ENCODE measurements at places on chromosomes 13 and 19.

DNA sequence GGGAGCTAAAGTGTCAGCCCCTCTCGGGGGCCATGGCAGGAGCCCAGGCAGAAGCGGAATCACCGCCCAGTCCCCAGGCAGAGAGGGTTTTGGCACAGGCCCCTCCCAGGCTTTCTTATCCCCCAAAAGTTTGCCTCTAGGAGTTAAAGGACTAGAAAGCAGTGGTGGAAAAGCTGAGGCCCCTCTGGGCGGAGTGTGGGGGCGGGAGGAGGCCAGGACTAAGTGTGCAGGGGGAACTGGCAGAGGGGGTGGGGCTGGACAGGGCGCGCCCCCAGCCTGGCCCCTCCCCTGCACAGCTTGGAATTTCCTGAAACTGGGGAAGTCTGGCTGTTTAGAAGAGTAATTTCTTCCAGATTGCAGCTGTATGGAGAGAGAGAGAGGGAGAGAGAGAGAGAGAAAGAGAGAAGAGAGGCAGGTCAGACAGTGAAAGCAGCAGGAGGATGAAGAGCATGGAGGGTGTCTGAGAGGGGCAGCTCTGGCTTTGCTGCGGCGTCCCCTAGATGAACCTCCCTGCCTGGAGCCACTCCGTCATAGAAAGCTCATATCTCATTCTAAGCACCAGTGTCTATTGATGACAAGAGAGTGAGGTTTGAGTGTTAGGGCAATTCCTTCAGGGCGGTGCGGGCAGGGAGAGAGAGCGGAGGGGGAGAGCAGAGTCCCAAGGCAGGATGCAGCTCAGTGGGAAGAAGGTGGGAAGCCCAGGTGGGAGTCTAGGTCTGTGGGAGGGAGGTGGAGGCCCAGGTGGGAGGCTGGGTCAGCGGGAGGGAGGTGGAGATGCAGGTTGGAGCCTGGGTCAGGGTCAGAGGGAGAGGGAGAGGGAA lies at the start of gene CDC42EP5:
Gene CDC42EP5, minus strand, starts transcription at position 226 of the 821 bp plus-strand sequence. CDS start 7,749 bp downstream, outside the sequence.
- DNase-seq, result no peak

DNA sequence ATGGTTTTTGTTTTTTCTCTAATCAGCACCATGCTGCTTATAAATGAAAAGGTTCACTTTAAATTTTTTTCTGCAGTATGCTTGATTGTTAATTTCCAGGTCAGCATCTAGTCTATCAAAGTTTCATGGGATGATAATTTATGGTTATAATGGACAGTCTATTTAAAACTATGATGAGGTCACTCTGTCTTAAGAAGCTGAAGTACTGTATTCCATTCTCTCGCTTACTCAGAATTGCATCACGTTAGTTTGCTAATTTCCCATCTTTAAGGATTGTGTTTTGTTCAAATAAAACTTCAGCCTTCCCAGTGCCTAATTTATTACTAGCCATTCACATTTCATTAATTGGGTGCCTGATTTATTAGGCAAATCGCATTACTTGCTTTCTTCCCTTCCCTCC lies 94.3 kb downstream of the GPC6 start:
- DNase-seq, result no peak

DNA sequence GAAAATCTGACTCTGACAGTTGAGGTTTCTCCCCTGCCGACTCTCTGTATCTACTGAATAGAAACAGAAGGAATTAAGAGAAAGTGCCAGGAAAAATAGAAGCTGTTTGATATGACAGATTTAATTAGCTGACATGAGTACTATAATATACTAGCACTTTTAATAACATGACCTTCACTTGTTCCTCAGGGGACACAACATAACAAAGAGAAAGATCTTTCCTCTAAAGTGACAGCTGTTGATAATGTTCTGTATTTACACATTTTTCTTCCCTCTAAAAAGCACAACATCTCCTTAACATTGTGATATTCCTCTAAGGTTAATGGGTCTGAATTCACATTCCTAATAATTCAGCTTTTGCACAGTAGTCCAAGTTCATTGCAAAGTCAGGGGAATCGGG lies 1136.0 kb downstream of the PCDH17 start:
- no peak for DNase-seq

DNA sequence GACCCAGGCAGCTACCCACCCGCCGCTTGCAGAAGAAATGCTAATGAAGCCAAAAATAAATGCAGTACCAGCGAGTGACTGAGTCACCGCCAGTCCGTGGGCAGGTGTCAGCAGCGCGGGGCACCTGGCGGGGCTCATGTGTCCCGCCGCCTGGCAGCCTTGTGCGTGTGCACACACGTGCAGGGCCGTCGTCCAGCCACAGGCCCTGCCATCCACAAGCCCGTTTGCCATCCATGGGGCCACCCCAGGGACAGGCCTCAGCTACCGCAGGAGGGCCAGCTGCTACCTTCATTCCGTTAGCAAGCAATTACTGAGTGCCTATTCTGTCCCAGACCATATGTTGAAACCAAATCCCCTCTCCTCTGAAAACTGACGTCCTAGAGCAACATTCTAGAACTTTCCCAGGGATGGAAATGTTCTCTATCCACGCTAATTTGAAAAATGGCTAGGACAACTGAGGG lies 20.5 kb downstream of the NCAN start:
- DNase-seq, result no peak

DNA sequence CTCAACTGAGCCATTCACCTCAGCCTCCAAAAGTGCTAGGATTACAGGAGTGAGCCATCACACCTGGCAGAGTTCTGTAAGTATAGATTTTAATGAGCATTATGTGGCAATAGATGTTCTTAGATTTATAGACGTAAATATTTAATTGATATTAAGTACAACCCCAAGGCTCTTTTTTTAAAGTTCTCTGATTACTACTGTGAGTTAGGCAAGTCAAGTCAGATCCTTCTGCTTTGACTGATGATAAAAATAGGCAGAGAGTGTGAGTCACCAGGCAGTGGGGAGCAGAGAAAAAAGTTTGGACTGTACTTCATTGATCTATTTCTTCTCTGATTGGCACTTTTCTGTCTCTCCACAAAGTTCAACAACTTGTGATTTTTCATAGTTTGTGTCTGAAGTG lies 1379.9 kb downstream of the UQCRFS1 start:
- DNase-seq, result no peak

- no peak for DNase-seq
Measured at GRCh38 chr13:67967031-67967430, 736.9 kb upstream of the PCDH9 start.

GRCh38 chr19:34428549-34429285 lies 536 bp downstream of the UBA2 start:
- no peak for DNase-seq

- no peak for DNase-seq
Measured at GRCh38 chr13:41960211-41960636, 685 bp downstream of the VWA8 start.

GRCh38 chr13:79228972-79229371 lies 177.1 kb downstream of the RBM26 start:
- no peak for DNase-seq
